ENCODE measurements at places on chromosomes 6 and 20.
A peak's percentile ranks its signal among the peaks of the same experiment; 100 is the strongest.

GRCh38 chr20:41664584-41664983 is 46.4 kb upstream of the CHD6 start:
- DNase-seq = no peak

DNA sequence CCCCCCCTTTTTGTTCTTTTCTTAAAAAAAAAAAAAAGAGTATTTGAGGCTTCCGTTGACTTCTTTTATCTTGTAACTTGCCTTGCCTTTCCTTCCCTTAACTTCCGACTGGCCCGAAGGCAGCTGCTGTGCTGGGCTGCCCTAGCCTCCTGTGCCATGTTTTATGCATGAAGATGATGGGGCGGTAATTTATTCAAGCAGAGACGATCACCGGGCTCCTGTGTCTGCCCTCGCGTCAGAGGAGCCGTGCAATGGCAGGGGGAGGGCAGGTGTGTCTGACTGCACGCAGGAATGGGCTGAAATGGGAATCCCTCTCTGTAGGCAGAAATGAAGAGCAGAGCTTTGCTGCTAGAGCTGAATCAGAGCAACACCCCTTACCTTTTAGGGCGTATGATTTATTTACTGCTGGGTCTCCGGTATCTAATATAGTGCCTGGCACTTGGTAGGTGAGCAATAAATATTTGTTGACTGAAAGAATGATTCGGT is 106.3 kb upstream of the RIPOR2 start:
- peak; percentile 53 for DNase-seq

DNA sequence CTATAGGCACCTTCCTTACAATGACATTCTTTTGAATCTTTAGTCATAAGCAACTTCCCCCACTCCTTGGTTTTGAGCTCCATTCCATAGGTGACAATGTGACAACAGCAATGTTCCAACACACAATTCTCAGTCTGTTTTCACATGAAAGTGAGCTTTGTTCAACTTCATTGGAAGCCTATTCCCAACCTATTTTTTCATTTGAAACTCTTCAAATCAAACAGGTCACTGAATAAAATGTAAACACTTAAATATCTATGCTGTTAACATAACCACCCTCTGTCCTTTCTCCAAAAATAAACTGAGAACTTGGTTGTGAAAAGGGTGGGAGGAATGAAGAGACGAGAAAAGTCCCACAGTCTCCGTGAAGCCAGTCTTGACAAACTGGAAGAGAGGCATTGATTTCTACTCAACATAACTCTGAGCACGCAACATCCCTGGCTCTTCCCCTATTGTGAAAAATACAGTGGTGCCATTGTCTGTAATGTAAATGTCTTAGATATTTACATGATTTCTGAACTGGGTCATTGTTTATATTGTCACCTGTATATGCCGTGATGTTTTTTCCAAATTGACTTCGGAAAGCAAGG is 343.1 kb downstream of the TFAP2A start:
- no peak for DNase-seq

DNA sequence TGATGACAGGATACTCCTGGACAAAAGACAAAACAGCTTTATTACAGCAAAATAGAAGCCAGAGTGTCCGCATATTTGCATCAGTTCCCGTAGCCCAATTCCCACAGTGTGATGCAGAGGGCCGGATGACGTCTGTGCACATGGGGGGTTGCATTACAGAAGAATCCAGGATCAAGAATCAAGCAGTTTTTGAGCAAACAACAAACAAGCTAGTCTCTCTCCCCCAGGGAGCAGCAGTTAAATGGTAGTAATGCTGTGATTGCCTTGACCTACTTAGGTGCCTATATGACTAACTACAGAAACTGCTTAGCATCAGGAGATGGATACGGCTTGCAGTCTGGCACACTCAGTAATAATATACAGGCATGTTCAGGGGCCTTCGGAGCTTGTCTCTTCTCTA is 3.2 kb upstream of the SDHAF4 start:
- DNase-seq = no peak

DNA sequence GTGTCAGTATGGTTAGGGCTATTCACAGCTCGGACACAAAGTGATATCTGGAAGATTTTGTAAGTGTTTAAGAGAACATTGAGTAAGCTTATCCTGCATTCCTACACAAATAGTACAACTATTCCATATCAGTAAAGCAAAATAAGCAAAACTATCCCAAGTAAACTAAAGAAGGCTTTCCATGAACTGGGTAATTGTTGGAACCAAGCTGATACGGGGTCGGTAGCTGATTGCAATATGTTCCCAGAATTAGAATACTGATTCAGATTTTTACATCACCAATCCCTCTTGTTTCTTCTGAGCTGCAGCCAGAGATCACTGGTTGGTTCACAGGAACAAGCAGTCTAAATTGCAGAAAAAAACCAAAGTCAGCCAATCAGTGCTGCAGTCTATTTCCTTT is 54.1 kb downstream of the CDS2 start:
- no peak for DNase-seq

- DNase-seq = no peak
Measured at GRCh38 chr6:704046-704445, 11.1 kb upstream of the EXOC2 start.

- no peak for DNase-seq
Measured at GRCh38 chr20:62319346-62319909, 16.6 kb downstream of the ADRM1 start.

GRCh38 chr20:59515013-59515905 is 89.1 kb upstream of the PHACTR3 start:
- DNase-seq = no peak

GRCh38 chr6:152098683-152099082 is 291.2 kb downstream of the ESR1 start:
- no peak for DNase-seq

GRCh38 chr6:63584566-63584965 is 12.3 kb downstream of the LOC128125822 start:
- no peak for DNase-seq

GRCh38 chr6:109019911-109020310 is 74.7 kb downstream of the SESN1 start:
- DNase-seq = no peak

GRCh38 chr6:4553387-4553786 is 222.8 kb upstream of the CDYL start:
- DNase-seq = no peak

DNA sequence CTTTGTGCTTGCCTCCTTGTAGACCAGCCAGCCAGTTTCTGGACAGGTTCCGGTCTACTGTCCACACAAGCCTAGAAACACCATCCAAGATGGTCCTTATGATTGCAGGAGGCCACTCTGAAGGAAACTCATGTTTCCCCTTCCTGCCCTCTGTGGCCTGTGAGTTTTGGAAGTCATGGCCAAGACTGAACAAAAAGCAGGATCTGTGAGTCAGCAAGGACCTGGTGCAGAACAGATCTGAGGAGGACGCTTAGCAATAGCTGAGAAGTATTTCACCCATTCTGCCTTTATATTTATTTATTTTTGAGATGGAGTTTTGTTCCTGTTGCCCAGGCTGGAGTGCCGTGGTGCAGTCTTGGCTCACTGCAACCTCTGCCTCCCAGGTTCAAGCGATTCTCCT is 134.6 kb upstream of the EEF1E1 start:
- DNase-seq = no peak

DNA sequence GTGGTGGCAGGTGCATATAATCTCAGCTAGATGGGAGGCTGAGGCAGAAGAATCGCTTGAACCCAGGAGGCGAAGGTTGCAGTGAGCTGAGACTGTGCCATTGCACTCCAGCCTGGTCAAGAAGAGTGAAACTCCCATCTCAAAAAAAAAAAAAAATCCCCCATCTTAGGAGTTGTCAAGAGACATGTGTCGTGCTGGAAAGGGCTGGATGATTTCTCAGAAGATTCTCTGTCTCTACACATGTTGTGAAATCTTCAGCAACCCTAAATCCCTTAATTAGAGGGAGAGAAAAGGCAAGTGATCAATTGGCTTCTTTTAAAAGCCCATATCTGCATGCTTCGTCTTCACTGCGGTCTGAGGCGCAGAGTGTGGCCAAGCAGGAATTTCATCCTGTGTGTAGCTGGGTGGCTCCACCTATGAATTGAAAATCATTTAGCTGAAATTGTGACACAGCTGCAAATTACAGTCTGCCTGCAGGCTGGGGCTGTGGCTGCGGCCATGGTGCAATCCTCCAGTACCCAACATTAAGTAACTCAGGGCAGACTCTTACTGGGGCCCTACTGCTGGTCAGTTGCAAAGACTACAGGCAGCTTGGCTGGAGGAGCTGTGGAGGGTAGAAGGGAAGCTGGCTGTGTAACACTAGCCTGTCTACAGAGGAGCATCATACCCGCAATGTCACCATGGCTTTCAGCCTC is 3.2 kb upstream of the TGM3 start:
- DNase-seq = no peak

All from activated B cell treated with CpG ODN at 0.5 μM for 24 hours (primary cell).